Kidney capillary endothelial cell (primary cell): ENCODE measurements at places on chromosomes 3 and 15.

DNA sequence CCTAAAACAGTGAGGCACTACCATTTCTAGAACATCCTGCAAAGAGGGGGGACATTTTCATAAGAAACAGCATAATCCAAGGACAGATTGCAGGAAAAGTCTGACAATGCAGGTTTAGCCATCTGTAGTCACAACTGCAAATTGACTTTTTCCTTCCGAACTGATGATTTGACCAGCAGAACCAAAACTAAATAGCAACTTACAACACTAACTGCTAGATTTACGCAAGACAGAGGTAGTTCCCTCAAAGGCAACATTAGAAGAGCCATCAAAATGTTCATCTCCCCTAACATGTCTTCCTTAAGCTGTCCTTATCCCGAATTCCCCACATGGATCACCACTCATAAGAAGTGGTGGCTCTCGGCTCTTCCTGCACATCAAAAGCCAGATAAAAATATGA, 129.6 kb downstream of the GADL1 start:
- DNase-seq, result no peak

- no peak for DNase-seq
Measured at GRCh38 chr3:158159714-158160113, 49.8 kb downstream of the RSRC1 start.

- no peak for DNase-seq
Measured at GRCh38 chr3:78969483-78969882, 798.3 kb downstream of the ROBO1 start.

DNA sequence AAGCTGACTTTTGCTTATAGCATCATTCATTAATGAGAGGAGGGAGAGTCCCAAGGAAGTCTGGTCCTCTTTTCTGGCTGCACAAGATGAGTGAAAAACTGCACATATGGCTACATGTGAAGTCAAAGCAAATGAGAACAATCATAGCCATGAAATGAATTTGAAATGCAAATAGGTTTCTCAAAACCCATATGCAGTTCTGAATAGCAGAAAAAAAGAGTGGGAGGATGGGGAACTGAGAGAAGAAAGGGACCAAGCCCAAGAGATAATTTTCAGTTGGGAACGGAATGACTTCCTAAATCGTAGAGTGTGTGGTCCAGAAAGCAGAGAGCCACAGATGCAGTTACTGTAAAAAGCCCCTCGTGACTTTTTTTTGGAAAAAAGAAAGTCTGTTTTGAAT, 66.3 kb downstream of the GTPBP8 start:
- DNase-seq, result no peak

- peak; percentile 63 for DNase-seq
Measured at GRCh38 chr15:65862682-65863081, 6.6 kb upstream of the RAB11A start.

- no peak for DNase-seq
Measured at GRCh38 chr15:58241872-58242271, 103.7 kb downstream of the AQP9 start.

DNA sequence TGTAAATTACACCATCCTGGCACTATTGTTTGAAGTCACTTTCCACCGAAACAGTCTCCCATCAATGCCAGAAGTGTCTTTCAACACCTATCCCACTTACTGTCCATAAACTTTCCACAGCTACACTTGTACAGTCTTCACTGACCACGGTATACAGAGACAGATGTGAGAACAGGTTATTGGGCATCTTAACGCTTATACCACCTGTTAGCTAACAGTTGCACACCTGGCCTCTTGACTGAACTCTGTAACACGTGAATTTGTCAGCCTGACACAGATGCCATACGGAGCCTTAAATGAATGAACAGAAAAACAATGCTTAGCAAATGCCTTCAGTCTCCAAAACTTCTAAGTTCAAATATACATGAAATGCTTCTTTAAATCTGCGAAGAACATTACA, 440.5 kb downstream of the SHQ1 start:
- no peak for DNase-seq

DNA sequence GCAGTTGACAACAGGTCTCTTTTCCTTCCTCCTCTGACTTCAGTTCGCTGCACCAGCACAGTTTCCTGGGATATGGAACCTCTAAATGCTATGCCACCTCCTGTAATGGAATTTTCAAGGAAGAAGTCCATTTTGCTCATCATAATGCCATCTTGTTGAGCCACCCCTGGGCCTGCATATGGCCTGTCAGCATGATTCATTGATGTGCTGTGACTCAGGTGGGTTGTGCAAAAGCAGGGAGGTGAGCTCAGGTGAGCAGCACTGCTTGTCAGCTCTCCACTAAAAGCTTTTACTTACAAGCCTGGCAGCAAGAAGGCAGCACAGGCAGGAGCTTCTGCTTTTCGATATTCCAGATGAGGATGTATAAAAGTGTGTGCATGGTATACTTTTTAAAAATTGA, 247.1 kb upstream of the LMCD1 start:
- no peak for DNase-seq

GRCh38 chr15:29090617-29091466, 178.8 kb downstream of the NSMCE3 start:
- DNase-seq, result no peak

DNA sequence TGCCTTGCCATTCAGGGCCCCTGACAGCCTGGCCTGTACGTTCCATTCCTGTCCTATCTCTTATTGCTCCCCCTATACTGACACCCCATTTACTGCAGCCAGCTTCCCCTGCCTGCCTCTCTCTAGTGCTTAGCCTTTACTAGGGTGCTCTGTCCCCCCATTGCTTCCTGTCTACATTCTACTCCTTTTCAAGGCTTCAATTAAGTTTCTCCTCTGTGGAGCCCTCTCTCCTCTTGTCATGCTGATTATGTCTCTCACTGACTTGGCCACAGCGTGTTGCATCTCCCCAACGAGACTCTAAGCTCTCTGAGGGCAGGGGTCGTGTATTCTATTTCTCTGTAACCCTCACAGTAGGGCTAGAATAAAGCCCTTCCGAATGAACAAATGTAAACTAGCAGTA, 185.2 kb downstream of the RPLP1 start:
- no peak for DNase-seq

GRCh38 chr3:169311381-169311780, 352.1 kb downstream of the MECOM start:
- no peak for DNase-seq

DNA sequence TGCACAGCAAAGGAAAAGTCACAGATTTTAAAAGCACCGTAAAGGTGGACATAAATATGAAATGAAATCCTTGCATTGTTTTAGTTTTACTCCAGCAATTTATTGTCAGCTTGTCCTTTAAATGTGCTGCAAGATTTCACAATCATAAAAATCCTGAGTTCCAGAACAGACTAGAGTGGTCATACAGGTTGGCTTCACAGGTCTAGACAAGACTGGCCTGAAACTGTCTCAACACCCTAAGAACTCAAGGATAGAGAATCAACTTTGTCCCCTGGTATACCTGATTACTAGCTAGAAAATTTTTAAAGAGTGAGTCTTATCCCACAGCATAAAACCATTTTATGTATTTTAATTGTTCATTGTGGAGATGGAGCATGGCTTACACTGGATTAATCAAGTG, 521.7 kb upstream of the MCTP2 start:
- DNase-seq, result no peak

DNA sequence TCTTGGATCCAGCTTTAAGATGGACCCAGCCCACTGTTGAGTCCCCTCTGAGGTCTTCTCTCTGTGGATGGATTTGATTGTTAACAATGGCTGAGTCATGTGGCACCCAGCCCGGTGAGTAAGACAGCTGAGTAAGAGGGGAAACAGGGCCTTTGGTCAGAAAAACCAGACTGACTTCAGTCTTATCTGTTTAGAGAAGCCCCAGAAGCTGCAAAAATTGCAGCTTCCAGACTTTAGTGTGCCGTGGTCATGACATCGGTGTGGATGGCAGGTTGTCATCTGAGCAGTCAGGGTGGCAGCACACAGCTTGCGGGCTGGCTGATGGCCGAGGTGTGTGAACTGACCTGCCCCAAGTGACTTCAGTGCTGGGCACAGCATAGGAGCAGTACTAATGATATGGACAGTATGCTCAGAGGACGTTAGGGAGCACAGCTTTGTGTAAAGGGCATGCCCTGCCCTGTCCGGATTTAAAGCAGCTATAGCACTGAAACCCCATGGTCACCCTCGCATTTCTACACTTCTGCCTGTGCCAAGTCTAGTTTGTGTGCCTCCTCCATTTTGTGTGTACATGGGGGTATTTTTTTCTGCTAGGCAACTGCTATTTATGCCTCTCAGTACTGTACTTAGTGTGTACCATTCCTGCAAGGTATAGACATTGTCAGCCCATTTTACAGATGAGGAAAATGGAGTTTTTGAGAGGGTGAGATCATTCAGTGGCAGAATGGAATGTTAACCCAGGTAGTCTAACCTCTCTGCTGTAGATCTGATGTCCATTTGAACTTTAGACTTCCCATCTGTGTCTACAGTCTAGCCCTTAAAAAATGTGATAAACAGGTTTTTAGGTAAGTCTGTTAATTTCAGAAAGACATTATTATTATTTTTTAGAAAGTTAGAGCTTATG, 44.4 kb downstream of the FLNB start:
- peak; percentile 96 for DNase-seq

DNA sequence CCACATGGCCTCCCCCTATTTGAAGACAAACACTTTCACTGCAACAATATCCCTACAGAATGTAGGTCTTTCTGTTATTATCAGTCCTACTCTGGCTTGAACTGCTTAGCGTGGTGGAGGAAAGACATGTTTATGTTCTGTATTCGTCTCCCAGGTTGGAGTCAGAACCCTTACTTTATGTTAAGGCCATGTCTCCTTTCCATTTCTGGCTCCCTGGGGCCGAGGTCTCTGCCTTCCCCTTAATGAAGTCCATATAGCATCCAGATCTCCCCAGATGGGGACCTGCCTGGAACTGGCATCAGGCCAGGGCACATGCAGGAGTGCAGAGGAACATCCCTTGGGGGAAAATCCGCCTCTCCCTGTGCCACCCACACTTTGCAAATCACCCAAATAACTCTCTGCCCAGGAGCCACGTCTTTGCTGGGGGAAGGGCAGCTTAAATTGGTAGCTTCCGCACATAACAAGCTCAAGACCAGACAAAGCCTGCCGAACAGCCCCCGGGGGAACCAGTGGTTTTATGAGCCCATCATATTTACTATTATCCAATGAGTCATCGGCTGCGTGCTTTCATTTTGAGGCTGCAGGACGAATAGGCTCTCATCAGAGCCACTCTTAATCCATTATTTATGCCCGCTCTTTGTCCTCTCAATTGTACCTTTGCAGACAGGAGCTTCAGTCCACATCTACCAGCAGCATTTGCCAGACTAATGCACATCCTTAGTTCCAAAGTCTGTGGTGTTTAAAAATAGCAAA, 237.0 kb downstream of the UACA start:
- DNase-seq, result no peak

- DNase-seq, result no peak
Measured at GRCh38 chr15:77527831-77528231, 104.9 kb downstream of the LINGO1 start.

DNA sequence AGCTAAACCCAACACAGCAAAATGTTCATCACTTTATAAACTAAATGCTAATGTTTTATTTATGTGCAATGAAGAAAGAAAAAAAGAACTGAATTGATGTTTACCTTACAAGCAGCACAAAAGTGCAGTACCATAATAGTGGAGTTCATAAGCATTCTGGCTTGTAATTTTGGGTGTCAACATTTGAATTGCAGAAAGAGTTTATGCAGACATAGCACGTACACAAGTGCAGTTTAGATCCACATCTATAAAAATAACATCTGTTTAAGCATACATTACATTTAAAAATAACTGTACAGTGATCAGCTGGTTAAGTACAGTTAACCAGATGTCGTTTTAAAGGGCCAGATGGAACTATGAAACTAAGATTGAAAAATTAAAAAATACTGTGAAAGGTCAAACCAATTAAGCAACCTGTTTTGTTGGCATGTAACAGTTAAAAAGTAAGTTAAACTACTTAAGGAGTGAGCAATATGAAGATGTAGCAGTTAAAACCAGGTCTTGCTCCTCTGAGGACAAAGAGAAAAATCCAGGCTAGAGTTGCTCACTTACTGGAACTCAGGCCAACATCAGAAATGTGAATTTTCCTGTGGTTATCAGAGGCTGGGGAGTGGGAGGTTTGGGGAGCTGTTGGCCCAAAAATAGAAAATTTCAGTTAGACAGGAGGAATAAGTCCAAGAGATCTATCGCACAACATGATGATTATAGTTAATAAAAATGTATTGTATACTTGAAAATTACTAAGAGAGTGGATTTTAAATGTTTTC, 204.9 kb upstream of the MDFIC2 start:
- DNase-seq, result no peak

DNA sequence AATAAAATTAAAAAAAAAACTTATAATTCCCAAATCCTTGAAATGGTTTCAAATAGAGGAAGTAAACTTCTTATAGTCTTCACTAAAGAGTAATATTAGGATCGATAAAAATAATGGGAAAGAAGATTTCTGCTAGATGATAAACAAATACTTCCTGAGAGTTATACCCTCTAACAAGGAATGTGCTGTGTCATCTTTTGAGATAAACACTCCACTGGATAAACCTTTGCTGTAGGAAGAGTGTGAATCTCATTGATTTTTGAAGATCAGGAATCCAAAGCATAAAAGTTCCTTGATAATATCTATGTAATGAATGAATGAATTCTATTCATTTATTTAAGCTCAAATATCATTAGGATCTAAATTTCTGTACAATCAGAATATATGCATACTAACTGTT, 161.0 kb upstream of the GBE1 start:
- DNase-seq, result no peak

GRCh38 chr3:9915254-9916141, 1.4 kb upstream of the IL17RC start:
- peak; percentile 40 for DNase-seq

GRCh38 chr3:126880901-126881300, 102.0 kb upstream of the PLXNA1 start:
- no peak for DNase-seq

- DNase-seq, result no peak
Measured at GRCh38 chr15:84608707-84609284, 8.0 kb downstream of the ZSCAN2 start.

DNA sequence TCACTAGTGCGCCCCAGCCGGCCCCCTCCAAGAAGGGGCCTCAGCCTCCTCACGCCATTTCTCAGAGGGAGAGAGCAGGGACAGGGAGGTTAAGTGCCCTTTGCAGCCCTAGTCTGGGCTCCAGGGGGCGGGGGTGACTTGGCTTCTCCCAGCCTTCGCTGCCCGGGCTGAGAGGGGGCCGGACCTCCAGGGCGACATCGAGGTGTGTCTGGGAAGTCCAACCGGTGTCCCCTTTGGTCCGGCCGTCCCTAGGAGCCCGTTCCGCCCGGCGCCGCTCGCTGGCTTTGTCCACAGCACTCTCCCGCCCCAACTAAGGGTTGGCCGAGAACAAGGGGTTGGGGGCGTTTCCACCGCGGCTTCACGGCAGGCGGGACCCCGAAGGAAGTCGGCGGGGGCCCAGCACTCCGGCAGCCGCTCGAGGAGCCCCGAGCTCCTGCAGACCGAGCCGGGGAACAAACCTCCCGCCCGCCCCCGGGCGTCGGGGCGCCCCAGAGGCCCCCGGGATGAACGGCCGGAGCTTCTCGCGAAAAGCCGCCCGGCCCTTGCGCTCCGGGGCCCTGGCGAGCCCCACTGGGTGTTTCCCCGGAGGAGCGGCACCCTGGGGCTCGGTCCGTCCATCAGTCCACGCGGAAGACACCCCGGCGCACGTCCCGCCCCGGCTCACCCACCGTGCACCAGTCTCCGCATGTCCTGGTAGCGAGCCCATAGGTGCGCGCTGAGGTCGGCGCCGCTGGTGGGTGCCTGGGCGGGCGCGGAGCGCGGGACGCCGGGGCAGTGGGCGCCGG, 627 bp downstream of the NT5DC2 start:
- DNase-seq, result no peak
